ENCODE measurements at places on chromosomes 6 and 20.

DNA sequence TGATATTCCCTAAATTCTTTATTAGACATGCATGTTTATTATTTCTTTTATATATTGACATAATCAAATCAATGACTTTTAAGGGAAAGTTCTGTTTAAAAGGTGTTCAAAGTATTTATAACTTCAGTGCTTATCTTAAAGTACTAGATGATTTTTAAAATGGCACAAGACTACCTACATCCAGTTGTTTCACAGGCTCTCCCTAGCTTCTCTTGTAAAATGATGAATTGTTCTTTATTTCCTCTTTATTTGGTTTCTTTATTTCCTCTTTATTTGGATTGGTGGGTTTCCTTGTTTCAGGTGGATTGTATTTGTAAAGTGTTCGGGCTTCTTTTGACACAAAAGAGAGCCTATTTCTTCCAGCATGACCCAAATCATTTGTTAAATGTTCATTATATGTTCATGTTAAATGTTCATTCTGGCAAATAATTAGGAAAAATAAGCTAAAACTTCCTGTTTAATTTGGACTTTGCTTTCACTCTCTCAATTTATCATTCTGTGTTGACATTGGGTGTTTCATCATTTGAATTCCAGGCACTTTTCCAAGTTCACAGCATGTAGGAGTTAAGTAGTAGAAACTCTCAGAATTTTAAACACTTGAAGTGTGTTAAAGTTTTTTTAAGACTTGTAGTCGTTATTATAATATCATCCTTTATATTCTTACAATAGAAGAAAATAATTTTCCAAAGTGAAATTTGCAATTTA is 24.6 kb downstream of the MLIP start:
- DNase-seq, result no peak

DNA sequence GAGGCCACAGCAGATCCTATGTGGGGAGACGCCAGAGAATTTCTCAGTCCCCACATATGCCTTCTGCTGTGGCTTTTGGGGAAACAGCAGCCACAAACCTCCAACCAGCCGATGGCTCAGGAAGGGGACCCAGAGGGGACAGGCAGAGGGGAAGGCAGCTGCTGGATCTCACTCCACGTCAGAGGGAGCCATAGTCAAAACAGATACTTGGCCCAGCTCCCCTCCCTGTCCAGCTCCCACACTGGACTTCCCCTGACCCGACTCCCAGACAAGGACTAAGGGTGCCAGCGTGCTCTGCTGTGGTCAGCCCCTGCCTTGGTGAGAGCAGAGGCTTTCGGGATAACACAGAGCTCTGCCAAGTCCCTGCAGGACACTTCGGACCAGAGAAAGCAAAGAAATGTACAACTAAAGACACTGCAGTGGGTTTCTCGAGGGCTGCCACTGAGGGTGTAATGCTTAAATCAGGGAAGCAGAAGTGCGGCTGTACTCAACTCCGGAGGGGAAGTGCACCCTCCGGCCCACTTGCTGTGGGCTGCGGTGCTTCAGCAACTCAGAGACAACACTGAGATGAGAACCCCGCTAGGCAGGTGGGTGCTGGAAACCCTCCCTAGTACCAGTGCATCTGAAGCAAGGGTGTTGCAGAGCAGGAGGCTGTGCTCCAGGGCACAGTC is 47.2 kb downstream of the RRBP1 start:
- no peak for DNase-seq

- no peak for DNase-seq
These were observed 8.1 kb downstream of the C6orf58 start for GRCh38 chr6:127585123-127585522.

- no peak for DNase-seq
These were observed 55.5 kb upstream of the UNC93A start for GRCh38 chr6:167235421-167236238.

DNA sequence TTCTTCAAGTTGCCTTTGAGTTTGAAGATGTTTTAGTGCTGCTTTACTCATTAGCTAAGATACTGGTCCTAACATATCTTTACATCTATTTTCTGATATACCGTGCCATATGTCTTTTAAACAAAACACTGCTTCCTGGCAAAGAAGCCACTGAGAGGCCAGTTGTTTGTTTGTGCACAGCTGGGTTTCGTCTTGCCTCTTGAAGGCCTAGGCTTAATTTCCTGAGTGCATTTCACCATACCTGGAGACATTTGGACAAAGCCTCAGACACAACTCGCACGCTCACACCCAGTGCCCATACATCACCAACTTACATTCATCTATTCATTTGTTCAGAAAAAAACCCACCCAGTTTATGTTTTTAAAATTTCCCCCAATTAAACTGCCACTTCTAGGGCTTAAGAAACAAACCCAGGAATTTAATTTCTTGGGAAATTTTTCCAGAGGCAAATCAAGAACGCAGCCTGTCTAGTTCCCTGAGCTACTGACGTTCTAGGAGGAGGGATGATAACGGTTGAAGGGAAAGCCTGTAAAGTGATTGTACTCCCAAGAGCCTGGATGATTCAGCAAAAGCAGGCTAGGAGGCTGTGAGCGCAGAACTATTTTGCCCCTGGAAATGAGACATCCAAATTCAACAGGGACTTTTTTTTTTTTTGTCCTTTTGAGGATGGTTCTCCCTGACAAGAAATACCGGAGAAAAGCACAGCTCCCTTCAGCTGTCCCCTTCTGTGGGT is 77.7 kb downstream of the OLIG3 start:
- no peak for DNase-seq

DNA sequence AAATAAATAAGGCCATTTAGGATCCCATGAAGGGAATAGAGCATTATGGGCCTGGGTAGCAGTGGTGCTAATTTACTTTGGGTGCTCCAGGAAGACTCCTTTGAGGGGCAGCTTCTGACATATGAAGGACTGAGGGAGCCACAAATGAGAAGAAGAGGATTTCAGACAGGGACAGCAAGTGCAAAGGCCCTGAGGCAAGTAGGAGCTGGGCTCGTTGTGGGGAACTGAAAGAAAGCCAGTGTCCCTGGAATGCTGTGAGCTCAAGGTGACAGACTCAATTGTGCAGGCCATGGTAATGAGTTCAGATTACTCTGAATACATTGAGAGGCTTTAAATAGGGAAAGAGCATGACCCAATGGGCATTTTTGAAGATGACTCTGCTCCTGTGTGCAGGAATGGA is 307.6 kb downstream of the TSHZ2 start:
- no peak for DNase-seq

GRCh38 chr6:112332274-112332673 is 14.9 kb upstream of the RFPL4B start:
- DNase-seq, result peak; percentile 80

GRCh38 chr6:168190646-168191443 is 111.8 kb upstream of the FRMD1 start:
- DNase-seq, result no peak

DNA sequence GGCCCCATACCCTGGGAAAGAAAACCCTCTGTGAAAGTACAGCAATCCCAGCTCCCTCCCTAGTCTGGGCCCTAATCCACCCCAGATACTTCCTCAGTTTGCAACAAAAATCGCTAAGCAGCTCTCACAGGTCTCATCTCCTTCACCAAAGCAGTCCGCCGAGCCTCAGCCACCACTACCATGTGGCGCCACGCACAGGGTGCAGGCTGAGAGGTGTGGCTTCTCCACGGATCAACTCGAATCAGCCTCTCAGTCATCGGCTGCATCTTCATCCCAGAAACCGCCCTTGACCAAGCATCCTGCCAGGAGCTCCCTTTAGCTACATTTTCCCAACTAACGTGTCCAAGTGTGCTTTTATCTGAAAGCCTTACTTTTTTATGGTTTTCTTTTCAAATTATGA is 50.7 kb downstream of the ANKRD60 start:
- no peak for DNase-seq

- DNase-seq, result no peak
These were observed 584.0 kb downstream of the QKI start for GRCh38 chr6:163998496-163998895.

GRCh38 chr6:3535033-3535775 is 78.4 kb upstream of the SLC22A23 start:
- peak; percentile 29 for DNase-seq

- DNase-seq, result no peak
These were observed 49.8 kb downstream of the KCTD20 start for GRCh38 chr6:36492621-36493020.

DNA sequence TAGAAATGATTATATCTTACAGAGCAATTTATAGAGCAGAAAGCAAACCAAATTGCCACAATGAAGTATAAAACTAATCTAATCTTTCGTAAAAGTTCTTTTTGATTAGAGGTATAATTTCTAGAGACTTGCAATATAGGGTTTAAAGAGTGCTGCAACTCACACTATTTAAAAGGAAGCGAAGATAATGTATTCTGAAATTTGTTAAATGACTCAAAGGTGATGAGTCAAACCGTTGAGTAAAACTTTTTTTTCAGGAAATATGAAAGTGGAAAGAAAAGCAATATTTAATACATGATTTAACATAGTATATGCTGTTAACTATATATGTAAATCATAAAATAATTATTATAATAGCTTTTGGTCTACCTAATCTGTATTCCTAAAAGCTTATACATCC is 133.6 kb downstream of the SYNE1 start:
- DNase-seq, result no peak

DNA sequence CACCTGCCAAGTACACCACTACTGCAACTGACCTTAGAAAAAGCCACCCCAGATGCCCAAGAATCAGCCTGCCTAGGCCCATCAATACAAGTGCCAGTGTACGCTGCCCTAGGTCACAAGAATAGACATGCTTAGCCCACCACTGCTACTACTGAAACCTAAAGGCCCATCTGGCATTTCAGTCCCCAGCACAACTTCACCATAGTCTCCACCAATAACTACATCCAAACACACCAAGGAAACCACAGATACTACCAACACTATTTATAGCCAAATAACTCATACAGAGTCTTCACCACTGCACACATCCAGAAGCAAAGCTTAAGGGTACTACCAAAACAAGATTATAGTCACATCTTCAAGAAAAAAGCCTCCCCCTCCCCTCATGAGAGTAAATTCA is 28.2 kb downstream of the TREML4 start:
- no peak for DNase-seq

DNA sequence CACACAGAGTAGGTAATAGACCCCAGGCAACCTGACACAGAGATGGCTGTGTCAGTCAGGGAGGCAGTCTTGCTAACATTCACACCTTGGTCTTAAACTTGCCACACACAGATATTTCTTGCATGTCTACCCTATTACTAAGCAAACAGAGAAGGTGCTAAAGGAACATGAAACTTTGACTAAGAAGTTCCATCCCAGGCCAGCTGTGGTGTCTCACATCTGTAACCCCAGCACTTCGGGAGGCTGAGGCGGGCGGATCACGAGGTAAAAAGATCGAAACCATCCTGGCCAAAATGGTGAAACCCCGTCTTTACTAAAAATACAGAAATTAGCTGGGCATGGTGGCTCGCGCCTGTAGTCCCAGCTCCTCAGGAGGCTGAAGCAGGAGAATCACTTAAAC is 222.4 kb upstream of the JARID2 start:
- peak; percentile 76 for DNase-seq

GRCh38 chr6:158647501-158647900 is 2.4 kb upstream of the SYTL3 start:
- DNase-seq, result no peak

GRCh38 chr6:44535446-44535845 is 147.9 kb downstream of the CDC5L start:
- no peak for DNase-seq

DNA sequence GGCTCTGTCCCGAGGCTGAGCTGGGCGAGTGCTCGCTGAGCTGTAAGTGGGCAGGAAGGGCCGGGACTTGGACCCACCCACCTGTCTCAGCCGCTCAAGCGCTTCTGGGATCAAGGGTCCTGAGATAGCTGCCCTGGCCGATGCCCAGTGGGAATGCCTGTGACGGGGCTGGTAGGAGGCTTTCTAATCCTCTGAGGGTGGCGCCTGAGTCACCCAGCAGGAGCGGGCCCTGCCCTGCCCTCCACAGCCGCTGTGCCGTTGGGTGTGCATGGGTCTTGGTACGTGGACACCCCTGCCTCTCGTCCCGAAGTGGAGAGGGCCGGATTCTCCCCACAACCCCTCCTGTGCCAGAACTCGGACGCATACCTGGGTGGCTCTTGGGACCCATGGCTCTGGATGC is 43.1 kb upstream of the GATA5 start:
- DNase-seq, result no peak

GRCh38 chr6:133959667-133960368 is 6.8 kb downstream of the TBPL1 start:
- no peak for DNase-seq

DNA sequence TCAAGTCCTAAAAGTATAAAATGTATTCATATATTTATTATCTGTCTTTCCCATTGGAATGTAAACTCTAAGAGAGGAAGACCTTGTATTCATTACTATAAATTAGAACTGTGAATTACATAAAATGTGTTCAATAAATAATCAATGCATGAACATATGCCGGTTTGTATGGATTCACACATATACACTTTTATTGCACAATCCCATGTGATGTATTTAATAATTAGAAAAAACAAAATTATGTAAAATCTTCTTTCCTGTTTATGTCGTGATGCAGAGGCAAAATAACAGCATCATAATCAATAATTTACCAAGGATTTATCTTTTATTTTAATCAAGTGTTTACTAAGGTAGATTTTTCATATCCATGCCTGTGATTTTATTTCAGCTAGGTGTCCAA is 240.5 kb downstream of the KHDRBS2 start:
- no peak for DNase-seq

GRCh38 chr20:14775778-14776177 is 438.4 kb upstream of the FLRT3 start:
- peak; percentile 63 for DNase-seq

DNA sequence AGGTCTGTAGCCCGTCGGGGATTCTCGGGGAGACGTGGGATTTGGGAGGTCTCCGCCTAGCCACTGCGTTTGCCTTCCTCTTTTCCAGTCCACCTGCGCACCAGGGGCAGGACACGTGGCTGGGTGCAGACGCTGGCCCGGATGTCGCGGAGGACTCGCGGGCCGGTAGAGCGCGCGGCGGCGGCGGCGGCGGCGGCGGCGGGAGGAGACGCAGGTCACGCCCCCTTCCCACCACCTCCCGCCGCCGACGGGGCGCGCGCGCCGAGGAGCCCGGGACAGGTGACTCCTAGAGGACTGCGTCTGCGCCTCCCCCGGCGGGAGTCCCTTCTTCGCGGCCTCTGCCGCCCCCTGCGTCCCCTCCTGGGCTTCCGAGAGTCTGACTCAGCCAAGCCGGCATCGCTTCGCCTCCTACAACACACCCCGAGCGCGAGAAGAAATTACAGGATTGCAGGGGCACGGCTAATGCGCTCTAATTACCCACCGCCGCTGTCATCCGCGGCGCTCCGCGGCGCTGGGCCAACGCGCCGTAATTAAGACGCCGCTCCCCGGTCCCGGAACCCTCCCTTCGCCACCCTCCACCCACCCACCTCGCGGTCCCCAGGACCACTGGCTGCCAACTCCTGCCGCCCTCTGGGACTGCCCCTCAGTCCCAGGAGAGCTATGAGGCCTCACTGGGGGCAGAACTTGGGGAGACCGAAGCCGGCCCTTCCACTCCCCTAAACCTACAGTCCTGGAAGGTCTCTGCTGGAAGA is 124.5 kb downstream of the MRPL14 start:
- peak; percentile 48 for DNase-seq

GRCh38 chr6:38959138-38959537 is 89.4 kb upstream of the GLP1R start:
- no peak for DNase-seq

Data from trophoblast cell (in vitro differentiated cells and primary cell).